Activated CD4-positive, alpha-beta T cell treated with anti-CD3 and anti-CD28 coated beads, Interleukin-2, amount 50 U/mL, for 24 hours (primary cell): ENCODE measurements at places on chromosomes 11 and 22.
A peak's percentile ranks its signal among the peaks of the same experiment; 100 is the strongest.

- no peak for DNase-seq
Observed at GRCh38 chr22:27116312-27117086, 459.1 kb downstream of the MIAT start.

DNA sequence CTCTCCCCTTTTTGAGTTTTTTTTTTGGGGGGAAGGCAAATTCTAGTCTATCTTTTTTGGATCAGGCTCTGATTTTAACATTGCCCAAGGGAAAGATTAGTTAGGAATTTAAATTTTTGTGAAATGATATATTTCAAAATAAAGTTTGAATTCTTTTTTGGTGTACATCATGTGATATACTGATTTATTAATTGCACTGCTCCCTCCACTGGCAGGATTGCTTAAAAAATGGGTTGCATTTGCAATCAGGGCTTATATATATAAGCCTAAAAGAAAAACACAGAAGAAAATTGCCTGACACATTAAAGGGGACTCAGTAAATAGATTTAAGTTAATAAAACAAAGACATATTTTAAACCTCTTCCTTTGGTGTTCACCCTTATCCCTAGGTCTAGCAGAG is 1.2 kb downstream of the DYNC2H1 start:
- DNase-seq, result no peak

GRCh38 chr11:94132152-94132558 is 3.5 kb downstream of the PANX1 start:
- no peak for DNase-seq

DNA sequence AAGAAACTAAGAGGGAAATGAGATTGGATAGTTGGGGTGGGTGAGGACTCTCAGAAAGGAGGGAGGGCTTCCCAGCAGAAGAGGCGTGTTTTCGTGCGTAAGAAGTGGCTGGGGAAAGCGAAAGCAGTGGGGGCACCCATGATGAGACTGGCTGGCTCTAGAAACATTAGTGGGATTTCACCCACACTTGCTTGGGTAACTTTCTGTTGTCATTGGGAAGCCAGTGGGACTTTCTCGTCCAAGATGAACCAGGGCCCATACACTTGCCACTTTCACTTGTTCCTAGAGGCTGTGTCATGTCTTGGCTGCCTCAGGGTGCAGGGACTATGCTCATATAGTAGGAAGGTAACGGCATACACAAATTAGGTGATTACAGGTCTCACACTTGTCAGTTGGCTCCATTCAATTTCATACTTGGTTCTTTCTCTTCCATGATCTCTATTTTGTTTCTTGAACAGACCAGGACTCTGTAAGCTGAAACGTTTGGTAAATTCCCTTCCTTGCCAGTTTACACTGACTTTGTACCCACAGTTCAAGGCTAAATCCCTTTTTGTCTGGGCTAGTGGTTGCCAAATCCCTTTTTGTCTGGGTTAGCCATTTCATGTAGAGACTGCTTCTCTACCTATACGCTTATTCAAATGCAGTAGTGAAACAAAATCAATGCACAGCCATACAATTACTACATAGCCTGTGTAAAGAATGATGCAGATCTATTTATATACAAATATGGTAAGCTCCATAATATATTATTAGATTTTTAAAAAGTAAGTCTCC is 42.0 kb upstream of the CXCR5 start:
- peak; percentile 20 for DNase-seq

DNA sequence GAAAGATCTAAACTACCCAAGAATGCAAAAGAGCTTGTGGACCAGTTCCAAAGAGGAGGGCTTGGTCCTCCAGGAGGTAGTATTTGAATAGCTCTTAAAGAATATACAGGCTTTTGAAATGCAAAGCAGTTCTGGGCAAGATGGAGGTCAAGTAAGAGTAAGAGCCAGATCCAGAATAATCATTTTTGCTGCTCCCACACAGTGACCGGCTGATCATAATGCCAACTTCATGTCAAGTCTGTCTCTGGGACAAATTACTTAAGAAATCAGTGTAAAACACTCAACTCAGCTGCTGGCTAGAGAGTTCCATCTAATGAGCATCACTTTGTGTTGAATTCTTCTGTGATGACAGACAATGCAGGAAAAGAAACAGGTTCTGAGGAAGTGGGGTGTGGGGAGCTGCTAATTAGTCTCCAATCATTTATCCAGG is 250.9 kb upstream of the NARS2 start:
- no peak for DNase-seq

- DNase-seq, result no peak
Observed at GRCh38 chr11:28104984-28105383, 3.0 kb downstream of the KIF18A start.

GRCh38 chr11:67292671-67293070 is 3.6 kb downstream of the ANKRD13D start:
- no peak for DNase-seq

DNA sequence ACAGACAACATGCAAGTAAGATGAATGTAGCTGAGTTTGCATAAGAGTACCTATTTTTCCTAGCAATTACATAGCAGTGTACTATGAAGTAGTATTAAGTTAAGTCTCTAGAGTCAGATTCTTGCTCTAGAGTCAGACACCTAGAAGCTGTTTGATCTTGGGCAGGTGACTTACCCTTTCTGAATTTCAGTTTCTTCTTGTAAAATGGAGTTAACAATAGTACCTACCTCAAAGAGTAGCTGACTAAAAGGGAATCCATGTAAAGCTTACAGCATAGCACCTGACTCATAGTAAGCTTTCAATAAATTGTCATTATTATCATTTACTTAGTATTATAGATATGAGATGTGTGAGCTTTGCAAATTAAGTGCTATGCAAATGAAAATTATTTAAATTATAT is 47.8 kb upstream of the PTPRJ start:
- no peak for DNase-seq

GRCh38 chr22:22590136-22590891 is 31.2 kb upstream of the PRAME start:
- no peak for DNase-seq

DNA sequence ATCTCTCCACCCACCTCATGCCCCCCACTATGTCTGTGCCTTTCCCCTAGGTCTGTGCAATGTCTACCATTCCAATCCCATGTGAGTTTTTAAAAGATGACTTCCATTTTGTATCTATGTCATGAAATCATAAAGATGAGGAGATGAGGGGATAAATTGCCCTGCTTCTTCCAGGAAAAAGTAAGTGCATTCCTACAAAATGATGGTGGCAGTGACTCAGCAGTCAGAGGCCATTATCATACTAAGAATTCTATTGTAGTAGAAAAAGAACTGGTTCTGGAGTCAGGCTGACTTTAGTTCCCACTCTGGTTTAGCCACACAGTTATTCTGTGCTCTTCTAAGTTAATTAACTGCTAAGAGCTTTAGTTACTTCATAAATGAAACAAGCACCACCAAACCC is 89.6 kb upstream of the API5 start:
- DNase-seq, result no peak

DNA sequence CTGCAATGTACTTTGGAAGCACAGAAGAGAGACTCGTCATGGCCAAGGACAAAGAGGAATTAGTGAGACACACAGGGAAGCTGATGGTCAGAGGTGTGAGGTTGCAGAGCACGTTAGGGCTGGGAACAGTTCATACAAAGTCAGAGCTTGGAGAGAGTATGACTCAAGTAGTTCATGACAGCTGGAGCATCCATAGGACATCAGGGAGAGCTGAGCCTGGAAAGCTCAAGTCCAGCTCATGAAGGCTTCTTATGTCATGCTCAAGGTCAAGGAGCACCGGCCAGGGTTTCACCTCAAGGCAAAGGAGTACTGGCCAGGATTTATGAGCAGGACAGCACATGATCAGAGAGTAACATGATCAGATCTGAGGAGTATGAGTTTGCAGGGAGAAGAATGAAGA is 64.6 kb upstream of the CHST1 start:
- no peak for DNase-seq

DNA sequence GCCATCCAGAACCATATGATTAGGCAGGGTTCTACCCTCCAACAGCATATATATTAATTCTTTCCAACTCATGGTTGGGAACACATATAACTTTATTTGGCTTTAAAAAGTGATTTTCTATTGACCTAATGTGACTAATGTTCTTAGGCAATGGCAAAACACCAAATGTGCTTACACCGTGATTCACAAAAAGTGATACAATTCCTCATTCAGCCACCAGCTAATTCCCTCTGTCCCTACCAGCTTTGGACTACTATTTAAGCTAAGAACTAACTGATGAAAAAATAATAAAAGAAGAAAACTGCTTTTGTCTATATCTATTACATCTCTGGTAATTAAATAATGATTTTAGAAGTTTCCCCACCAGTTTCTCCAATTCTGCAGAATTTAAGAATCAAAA is 4.7 kb downstream of the CTSC start:
- DNase-seq, result no peak

GRCh38 chr22:23622634-23623033 is 9.5 kb downstream of the DRICH1 start:
- no peak for DNase-seq
